ENCODE measurements at places on chromosomes 5 and 9.

DNA sequence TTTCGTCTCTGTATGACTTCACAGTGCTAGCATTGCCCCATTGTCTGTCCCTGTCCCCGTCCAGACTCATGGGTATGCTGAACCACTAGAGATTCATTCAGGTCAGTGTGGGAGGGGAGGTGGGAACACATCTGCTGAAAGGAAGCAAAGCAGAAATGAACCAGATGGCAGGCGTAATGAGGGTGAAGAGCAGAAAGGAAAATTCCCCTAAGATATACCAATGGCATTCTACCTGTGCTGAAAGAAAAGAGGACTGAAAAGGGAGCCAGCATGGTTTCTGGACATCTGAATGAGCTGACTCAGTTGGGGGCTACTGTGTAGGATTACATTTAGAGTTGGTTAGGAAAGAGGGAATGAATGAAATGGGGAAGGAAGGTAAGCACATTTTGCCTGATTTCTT, 678.7 kb downstream of the MAT2B start:
- H3K27me3 ChIP-seq, result no peaks in the 10 kb centered on the region
- no peaks in the 10 kb centered on the region for H3K36me3 ChIP-seq
- no peak overlapping the region for H3K4me3 ChIP-seq
- no peak overlapping the region for H3K27ac ChIP-seq

DNA sequence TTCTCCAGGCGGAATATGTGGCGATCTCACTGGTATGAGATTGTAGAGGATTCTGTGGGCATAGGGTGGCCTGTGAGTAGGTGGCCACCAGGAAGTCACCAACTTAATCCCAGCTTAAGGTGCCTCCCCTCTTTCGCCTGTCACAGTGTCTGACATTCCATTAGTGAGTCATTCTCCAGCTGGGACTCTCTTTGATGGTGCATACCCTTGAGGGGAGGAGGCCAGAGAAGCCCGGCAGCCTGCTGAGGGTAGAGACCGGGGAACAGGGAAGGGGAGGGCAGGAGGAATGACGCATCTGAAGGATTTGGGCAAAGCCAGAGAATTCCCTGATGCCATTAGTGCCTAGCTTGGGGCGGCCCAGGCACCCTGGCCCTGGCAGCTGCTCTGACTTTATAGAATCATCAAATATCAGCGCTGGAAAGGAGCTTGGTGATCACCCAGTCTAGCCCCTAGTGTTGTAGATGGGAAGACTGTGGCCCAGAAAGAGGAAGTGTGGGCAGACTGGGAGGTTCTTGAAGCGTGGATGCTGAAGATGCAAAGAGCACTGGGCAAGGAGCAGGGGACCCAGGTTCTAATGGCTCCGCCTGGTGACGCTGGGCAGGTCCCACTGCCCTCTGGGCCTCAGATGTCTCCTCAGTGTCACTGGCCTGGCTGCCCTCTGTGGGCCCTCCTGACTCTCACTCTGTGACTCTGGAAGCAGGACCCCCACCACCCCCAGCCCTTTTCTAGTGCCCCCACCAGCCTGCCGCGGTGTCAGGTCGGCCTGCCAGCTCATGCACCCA, 41.4 kb downstream of the DAB2IP start:
- no peaks in the 10 kb centered on the region for H3K27me3 ChIP-seq
- no peak for DNase-seq
- H3K36me3 ChIP-seq, result no peaks in the 10 kb centered on the region
- peak overlapping the region; percentile 84 for H3K27ac ChIP-seq
- no peak overlapping the region for H3K4me3 ChIP-seq
- H3K4me1 ChIP-seq, result peaks cover 30% of the 10 kb centered on the region

- no peak overlapping the region for H3K4me3 ChIP-seq
- H3K4me1 ChIP-seq, result no peaks in the 10 kb centered on the region
- H3K36me3 ChIP-seq, result no peaks in the 10 kb centered on the region
- H3K27me3 ChIP-seq, result no peaks in the 10 kb centered on the region
- no peak overlapping the region for H3K27ac ChIP-seq
Observed at GRCh38 chr5:26690511-26690910, 347.9 kb downstream of the CDH9 start.

DNA sequence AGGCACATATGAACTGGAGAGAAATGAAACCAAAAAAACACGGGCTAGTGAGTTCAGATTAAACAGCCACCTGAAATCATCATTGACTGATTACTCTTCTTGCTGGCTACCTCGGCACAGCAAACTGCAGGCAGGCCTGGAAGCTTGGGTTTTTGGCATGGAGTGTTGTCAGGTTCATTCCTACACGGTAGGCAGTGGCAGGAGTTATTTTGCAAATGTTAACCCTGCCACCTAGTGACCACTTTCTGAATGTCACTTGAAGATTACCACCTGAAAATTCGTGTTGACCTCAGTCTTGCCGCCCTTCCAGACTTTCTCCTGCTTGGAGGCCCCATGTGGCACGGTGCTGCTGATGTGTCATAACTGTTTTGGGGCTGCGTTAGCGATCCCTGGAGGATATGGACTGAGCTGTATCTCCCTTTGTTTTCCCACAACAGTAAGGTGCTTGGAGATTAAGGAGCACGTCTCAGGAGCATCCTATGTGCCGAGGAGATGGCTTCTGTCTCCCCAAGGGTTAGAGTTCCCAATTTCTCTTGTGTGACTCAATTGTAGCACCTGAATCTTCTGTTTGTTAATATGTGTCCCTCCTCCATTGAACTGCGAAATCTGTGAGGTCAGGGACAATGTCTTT, 12.7 kb upstream of the CD180 start:
- no peaks in the 10 kb centered on the region for H3K27me3 ChIP-seq
- no peak overlapping the region for H3K27ac ChIP-seq
- H3K36me3 ChIP-seq, result no peaks in the 10 kb centered on the region
- no peak overlapping the region for H3K4me3 ChIP-seq
- DNase-seq, result no peak

DNA sequence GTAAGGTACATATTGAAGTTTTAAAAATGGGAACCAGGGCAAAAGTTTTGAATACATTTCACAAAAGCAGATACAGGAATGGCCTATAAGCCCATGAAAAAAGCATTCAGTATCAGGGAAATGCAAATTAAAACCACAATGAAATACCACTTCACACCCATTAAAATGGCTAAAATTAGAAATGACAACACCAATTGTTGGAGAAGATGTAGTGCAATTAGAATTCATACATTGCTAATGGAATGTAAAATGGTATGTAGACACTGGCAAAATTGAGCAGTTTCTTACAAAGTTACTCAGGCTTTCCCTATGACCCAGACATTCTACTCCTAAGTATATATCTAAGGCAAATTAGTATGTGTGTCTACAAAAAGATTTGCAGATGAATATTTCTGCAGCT, 34.2 kb downstream of the CDC14B start:
- no peaks in the 10 kb centered on the region for H3K27me3 ChIP-seq
- H3K4me1 ChIP-seq, result peaks cover 41% of the 10 kb centered on the region
- no peaks in the 10 kb centered on the region for H3K36me3 ChIP-seq
- peak overlapping the region; percentile 45 for H3K27ac ChIP-seq
- DNase-seq, result no peak
- no peak overlapping the region for H3K4me3 ChIP-seq

DNA sequence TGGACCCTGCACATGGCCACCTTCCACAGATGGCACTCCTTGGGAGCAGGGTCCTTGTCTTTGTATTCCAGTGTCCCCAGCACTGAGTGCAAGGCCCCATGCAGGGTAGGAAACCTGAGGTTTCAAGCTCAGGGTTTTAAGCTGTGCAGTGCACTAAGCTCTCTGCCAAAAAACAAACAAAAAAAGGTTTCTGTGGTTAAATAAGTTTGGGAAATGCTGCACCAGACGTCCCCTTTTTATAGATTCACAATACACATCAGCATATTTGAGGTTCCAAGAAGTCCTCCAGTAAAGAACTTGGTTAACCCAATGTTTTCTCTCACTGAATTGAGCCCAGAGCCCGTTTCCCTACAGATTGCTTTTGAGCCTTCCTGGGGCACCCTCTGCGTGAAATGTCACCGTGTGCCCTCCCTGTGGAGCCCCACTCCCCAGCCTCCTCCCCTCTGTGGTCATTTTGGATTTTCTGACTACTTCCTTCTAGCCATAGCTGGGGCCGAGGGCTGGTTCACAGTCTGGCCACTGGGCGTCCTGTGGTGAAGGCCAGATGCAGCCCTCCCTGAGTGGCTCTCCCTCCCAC, 17.1 kb downstream of the DELE1 start:
- no peak overlapping the region for H3K4me3 ChIP-seq
- H3K27ac ChIP-seq, result no peak overlapping the region
- H3K27me3 ChIP-seq, result peaks cover 1% of the 10 kb centered on the region
- peaks cover 2% of the 10 kb centered on the region for H3K4me1 ChIP-seq

Measured in mesothelial cell of epicardium (in vitro differentiated cells).